ENCODE measurements at places on chromosomes 6 and 20.
A peak's percentile ranks its signal among the peaks of the same experiment; 100 is the strongest.

- DNase-seq: no peak
Observed at GRCh38 chr6:31116661-31117385, 2.2 kb downstream of the PSORS1C1 start.

DNA sequence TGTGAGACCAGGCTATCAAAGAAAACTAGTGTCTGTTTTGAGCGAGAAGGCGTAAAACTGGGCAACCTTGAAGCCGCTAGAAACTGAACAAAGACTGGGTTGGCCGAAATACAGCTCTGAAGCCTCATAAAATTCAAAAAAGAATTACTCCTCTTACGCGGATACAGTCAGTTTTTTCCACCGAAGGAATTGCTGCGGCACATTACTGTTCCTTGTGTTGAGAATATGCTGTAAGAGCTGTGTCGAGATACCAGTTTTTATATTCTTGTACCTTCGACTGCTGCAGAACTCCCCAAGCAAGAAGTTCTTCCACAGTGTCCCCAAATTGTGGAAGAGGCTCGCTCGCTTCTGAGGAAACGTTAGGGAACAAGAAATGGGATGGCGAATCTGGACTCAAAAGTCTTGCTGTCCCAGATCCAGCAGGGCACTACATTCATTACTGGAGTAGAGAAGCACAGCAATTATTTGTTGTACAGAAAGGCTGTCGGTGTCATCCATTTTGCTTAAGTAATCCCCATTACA, 523 bp upstream of the COX7A2 start:
- no peak for DNase-seq

GRCh38 chr6:131868836-131869235, 61.0 kb downstream of the ENPP1 start:
- DNase-seq: no peak

DNA sequence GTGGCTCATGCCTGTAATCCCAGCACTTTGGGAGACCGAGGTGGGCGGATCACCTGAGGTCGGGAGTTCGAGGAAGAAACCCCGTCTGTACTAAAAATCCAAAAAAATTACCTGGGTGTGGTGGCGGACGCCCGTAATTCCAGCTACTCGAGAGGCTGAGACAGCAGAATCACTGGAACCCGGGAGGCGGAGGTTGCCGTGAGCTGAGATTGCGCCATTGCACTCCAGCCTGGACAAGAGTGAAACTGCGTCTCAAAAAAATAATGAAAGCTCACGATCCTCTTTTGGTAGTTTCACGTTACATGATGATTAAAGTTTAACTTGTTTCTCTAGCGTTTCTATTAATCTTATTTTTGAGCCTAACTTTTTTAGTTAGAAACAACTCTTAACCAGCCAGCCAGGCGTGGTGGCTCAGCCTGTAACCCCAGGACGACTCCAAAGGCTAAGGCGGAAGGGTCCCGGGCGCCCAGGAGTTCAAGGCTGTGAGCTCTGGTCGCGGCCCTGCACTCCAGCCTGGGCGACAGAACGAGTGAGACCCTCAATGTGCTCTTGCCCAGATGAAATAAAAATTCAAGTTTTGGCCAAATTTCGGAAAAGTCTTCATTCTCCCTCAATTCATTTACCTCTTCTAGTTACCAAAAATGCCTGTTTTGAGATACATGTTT, 1.2 kb upstream of the WRNIP1 start:
- DNase-seq: no peak

GRCh38 chr20:17556837-17557674, 12.8 kb upstream of the DSTN start:
- no peak for DNase-seq

DNA sequence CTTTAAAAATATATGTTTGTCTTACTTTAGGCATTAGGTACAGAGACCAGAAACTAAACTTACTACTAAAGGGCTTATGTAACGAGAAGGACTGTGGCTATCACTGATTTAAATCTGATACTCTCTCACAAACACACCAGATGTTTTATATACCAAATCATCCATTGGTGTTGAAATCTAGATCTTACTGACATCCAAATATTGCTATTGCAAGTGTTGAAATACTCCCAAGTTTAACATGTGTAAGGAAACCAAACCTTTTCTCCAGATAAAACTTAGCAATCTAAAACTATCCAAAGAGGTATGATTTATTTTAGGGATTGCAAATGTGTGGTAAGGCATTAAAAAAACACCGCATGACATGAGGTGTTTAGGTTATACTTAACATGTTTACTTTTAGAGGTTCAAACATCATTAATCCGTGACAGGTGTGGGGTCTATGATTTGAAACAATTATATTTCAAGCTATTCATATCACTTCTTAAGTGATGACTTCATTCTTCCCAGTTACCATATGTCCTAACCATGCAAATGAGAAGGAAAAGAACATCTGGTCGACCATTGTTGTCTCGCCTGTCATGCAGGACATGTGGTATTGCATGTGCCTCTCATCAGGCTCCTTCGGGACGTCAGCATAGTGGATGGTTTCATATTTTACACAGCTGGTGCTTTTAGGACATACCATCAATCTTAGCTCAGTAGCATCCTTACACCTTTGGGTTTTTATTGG, 168.3 kb upstream of the SPACA1 start:
- DNase-seq: no peak

DNA sequence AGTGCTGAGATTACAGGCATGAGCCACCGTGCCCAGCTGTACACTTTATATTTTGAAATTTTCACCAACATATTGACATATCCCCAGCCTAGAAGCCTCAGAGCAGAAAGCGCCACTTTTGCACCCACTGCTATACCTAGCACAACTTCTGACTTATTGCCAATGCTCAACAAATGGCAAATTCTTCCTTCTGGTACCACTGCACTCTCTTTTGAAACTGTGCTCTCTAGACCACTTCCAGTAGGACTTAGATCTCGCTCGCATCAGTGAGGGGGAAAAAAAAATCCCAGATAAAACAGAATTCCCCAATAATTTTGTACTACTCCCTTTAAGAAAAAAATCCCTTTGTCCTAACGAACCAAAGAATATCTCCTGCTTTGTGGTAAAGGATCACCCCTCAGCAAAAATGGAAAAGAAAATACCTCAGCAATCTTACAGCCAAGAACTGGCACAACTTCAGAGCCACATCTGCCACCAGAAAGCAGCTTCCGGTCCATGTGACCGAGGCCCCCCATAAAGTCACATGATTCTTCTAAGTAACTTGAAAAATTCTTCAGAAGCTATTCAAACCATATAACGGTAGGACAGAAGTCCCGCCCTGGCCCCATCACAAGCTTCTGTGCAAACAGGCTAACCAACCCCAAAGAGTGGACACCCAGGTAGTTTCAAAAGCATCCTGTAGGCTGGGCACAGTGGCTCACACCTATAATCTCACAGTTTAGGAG, 18.5 kb upstream of the IL17F start:
- DNase-seq: no peak

DNA sequence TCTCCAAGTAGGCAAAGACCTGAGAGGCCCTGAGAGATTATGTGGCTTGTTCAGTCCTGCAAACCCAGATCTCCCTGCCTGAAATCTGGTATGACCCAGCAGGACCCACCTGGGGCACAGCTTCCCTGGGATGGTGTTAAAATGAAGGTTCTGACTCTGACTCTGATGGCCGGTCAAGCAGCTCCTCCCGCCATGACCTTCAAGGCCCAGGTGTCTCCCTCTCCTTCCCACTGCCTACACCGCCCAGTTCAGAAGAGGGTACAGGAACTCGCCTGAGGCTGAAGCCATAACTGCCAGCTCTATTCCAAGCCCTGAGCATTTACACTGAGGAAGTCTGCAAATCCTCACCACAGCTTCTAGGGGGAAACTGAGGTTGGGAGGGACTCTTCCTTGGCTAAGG, 5.9 kb upstream of the CST7 start:
- DNase-seq: no peak

- no peak for DNase-seq
Observed at GRCh38 chr6:332671-333070, 40.4 kb downstream of the DUSP22 start.

GRCh38 chr6:75815756-75816155, 66.7 kb downstream of the MYO6 start:
- DNase-seq: no peak

- DNase-seq: peak; percentile 50
Observed at GRCh38 chr6:42263165-42263728, 45.6 kb upstream of the MRPS10 start.

DNA sequence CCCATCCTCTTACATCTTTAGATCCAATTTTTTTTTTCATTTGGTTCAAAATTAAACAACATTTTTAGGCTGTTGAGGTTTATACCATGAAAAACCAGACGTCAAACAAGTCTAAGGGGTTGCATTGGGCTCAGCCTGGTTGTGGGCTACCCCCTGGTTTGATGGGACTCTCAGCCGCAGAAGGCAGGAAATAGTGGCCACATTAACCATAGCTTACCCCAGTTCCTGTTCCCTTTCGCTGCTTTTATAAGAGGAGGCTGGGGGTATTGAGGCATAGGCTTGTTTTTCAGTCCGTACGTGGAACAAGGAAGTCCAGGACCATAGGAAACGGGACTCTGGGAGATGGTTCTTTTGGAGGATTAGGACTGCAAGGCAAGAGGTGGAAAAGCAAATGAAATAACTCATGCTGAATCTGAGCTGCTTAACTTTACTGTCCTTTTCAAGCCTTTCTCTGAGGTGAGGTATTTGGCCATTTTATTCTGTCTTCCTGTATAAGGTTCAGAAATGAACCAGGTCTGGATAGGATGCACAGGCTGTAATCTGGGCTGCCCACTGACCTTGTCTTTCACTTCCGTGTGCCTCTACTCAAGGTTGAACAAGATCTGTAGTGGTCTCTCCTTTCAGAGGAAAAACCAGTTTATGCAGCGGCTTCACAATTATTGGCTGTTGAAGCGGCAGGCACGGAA, 7.7 kb downstream of the BRPF3 start:
- DNase-seq: peak; percentile 72

- peak; percentile 89 for DNase-seq
Observed at GRCh38 chr20:62136283-62137091, 6.7 kb downstream of the PSMA7 start.

- no peak for DNase-seq
Observed at GRCh38 chr6:44665143-44665542, 277.6 kb downstream of the CDC5L start.

- no peak for DNase-seq
Observed at GRCh38 chr6:85569323-85569722, 24.3 kb downstream of the SNX14 start.

DNA sequence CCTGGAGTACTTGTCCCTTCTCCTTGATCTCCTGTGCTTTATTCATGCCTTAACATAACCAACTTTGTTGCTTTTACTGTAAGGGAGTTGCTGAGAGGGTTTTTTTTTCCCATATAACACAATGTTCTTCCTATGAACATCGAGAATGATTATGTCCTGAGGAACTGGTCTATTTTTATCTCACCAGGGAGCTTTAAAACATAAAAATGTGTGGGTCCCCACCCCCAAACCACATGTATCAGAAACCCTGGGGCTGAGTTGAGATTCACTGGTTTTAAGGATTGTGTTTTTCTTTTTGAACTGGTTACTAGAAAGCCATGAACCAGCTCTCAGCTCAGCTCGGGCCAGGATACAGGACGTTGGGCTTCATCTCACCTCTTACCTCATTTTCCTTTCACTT, 118.5 kb upstream of the JAG1 start:
- DNase-seq: no peak

DNA sequence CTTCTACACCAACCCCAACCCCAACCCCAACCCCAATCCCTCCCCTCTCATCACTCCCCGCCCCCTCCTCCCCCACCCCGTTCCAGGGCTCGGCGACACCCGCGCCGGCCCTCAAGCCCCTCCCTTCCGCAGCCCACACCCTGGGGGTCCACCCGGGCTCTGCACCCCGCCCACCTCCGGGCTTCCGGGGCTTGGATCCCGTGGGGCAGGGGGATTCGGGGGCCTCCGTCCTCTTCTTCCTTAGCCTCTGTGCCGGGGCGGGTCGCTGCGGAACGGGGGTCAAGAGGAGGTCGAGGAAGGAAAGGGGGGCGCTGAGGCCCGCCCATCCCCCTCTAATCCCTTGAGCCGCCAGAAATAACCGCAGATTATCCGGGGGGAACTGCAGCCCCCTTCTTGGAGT, 690 bp downstream of the TULP1 start:
- no peak for DNase-seq

DNA sequence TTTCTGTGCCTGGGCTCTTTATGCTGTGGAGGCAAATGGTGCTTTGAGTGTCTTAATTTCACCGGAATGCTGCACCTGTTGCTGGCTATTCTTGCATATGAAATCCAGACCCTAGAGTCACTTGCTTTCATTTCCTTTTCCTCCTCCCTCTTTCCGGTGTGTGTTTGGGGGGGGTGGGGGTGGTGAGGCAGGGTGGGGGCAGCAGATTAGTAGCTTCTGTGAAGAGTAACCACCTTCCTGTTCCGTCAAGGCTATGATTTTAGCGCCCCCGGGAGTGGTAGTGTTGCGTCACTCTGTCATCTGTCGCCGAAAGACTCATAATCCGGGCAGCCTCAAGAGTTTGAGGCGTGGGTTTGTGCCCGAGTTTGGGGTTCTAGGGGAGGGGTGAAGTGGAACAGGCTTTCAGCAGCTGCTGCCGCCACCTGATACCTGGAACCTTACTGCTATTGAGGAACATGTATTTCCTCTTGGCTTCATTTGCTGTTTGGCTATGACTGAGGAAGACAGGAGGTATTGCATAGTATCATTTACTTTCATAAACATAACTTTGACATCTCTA, 49.1 kb downstream of the UTRN start:
- peak; percentile 85 for DNase-seq

- DNase-seq: no peak
Observed at GRCh38 chr6:165905744-165906143, 242.7 kb upstream of the PDE10A start.

GRCh38 chr6:19781269-19781668, 55.9 kb upstream of the ID4 start:
- DNase-seq: no peak

DNA sequence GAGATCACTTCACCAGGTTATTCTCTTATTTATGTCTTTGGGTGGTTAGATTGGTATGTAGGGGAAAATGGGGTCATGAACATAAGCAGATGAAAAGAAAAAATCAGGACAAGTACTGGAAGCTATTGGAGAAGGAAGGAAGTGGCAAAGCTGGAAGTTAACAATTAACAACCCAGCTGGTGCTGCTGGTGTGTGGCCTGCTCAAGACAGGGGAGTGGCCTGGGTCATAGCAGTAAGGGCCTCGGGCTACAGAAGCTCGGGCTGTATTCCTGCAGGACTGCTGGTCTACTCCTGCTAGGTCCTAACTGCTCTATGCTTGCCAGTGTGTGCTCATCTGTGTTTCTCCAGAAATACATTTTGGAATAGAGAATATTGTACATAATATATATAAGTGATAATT, 19.6 kb downstream of the MYLIP start:
- no peak for DNase-seq

- no peak for DNase-seq
Observed at GRCh38 chr20:32052090-32052777, at the start of gene HCK. Gene HCK, plus strand, starts transcription at chr20:32052242.

- DNase-seq: no peak
Observed at GRCh38 chr20:1427457-1428054, 34.7 kb upstream of the FKBP1A start.

- no peak for DNase-seq
Observed at GRCh38 chr6:51813904-51814303, 273.5 kb downstream of the PKHD1 start.

- no peak for DNase-seq
Observed at GRCh38 chr20:8212286-8212685, 80.2 kb downstream of the PLCB1 start.

- DNase-seq: no peak
Observed at GRCh38 chr20:41969656-41970055, 351.5 kb upstream of the CHD6 start.
